ENCODE measurements at places on chromosomes 11 and 22. TPM values are rescaled to one million over a fixed set of nuclear protein-coding genes. Genes with fewer than 3 reads are reported as not detected.

GRCh38 chr11:27171376-27171958 is 130.9 kb downstream of the BBOX1 start:
- peak; percentile 25 for DNase-seq

CRYBA4 gene
- not detected for total RNA-seq

KCNE3 gene
- total RNA-seq, result 0.18 TPM

- DNase-seq, result no peak
Measured at GRCh38 chr11:114039551-114039950, 20.0 kb upstream of the ZBTB16 start.

- peak; percentile 8 for DNase-seq
Measured at GRCh38 chr11:132343445-132344175, 973.2 kb downstream of the NTM start.

DNA sequence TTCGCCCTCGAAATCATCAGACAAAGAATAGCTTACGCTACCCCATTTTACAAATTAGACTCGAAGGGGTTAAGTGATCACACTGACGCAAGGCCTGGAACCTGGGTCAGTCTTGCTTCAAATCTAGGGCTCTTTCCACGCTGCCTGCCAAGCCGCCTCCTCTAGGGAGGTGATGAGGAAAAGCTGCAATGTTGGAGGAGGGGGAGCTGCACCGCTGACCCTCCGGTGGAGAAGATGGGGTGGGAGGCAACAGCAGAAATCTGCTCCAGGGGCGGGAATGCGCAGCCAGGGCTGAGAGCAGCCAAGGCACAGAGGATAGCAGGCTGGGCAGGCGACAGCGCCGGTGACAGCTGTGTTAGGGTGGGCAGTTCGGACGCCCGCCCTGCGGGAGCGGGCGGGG is 595 bp downstream of the SYVN1 start:
- DNase-seq, result peak; percentile 44

All from fibroblast of the aortic adventitia (primary cell).